Fibroblast of gingiva (primary cell): ENCODE measurements at places on chromosomes 4 and X.

DNA sequence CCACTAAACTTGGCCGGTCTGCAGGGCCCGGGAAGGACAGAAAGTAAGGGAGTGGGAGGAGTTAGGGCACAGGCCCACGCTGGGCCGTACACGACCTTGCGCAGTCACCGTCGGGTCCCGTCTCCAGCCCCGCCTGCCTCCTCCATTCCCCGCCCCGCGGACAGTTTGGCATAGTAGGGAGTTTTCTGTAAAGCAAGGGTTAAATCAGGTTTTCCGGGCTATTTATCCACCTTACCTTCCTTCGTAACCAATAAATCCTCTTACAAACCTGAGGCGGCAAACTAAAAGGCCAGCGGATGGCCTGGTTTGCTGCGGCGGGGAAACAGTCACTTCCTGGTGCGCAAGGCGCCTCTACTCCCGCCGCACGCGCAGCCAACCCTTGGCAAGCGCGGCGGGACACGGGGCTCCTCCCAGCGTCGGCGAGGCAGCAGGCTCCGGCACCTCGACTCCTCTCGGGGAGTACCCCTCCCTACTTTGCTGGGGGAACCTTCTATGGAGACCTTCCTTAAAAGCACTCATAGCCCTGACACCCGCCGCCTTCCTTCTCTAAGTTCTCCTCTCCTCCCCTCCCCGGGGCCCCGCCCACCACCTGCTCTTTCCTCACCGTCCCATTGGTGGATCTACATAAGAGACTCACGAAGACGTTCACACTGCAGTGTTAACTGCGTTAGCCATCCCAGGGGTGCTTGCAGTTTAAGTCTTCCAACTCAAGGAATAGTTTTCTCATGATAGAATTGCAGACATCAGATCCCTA, at the start of gene TRMT2B:
TRMT2B (minus strand) TSS at position 563 of the 754 bp plus-strand sequence. CDS start 9,822 bp downstream, outside the sequence.
- peak; percentile 60 for DNase-seq

- no peak for DNase-seq
These were observed 17.4 kb downstream of the ADGRG4 start for GRCh38 chrX:136318156-136318555.

DNA sequence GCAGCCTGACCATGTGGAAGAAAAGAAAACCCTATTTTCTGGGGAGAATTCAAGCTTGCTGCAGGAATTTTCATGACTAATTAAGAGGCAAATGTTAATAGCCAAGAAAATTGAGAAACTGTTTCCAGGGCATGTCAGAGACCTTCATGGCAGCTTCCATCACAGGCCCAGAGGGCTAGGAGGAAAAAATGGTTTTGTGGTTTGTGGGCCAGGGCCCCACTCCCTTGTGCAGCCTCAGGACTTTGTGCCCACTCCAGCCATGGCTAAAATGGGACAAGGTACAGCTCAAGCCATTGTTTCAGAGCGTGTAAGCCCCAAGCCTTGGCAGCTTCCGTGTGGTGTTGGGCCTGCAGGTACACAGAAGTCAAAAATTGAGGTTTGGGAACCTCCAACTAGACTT, 282.9 kb downstream of the DCAF12L2 start:
- DNase-seq = no peak

- DNase-seq = peak; percentile 42
These were observed 2.0 kb downstream of the RAB40A start for GRCh38 chrX:103517246-103517645.
